HuH-7.5 (cell line): ENCODE measurements at places on chromosomes 13 and 19.

DNA sequence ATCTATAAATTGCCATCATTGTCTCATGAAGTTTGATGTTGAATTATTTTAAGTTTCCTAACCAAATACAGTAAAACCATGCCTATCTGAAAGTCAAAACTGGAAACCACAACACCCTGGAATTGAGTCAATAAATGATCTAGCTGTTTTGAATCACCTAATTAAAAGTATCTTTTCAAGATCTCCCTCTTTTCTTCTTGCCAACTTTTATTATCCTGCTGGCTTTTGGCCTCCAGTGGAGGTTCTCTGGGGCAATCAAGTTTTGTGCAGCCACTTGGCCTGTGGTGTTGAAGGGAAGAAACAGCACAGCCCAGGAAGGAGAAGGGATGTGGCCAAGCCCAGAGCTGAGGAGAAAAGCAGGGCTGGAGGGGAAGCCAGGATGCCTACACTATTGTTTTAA lies 255.4 kb downstream of the COG6 start:
- DNase-seq, result no peak

DNA sequence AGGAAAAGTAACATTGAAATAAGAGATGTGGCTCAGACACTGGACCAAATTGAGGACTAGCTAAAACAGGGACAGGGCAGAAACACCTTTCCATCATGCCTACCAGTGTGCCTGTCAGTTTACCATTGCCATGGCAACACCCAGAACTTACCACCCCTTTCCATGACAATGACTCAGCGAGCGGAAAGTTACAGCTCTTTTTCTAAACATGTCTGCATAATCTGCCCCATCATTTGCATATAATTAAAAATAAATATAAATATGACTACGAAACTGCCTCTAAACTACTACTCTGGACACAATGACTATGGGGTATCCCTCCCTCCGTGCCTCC lies 96.0 kb downstream of the UBL3 start:
- no peak for DNase-seq

DNA sequence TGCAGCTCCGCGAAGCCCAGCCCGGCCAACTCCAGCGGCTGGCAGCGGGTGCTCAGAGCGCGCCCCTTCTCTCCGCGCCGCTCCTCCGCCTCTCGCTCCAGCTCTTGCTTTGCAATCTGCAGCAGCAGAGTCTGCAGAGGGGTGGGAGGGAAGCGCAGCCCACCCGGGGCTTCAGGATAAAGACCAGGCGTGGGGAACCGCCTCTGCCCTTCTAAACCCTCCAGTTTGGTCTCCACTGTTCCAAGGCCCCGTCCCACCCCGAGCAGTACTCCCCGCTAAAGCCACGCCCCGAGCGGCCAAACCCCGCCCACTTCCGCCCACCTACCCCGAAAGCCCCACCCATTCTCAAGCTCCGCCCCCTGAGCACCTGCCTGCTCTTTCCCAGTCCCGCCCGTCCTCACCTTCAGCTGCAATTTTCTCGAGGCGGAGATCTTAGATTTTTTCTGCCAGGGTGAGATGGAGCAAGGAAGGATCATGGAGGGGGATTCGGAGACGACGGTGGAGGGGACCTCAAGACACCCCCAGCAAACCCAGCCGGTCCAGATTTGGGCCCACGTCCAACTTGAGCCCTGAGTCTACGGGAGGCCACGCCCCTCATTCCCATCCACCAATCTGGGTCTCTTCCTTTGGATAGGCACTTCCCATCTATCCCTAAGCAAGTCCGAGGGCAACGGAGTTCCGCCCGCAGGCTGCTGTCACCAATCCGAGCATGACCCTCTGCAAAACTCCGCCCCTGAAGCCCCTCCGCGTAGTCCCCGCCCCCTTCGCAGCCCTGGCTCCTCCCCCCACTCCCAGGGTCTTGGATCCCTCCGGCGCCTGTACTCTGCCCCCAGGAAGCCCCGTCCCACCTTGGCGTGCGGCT lies 1.1 kb downstream of the TNNI3 start:
- DNase-seq, result no peak

DNA sequence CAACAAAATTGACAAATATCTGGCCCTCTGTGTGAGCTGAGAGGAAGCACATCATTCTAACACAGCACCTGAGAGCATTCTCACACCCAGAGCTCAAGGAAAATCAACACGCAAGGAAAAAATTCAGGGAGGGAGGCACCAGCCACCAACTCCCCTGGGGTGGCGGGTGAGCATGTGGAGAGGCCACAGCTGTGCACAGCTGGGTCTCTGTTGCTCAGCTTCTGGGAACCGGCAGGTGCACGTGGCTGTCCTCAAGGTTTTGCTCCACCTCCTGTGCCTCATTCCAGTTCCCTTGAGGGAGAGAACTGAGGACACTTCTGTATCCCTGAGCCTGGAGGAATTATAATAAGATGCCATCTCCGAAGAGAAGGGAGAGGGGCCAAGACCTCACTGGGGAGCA lies 134.0 kb downstream of the USP12 start:
- no peak for DNase-seq

DNA sequence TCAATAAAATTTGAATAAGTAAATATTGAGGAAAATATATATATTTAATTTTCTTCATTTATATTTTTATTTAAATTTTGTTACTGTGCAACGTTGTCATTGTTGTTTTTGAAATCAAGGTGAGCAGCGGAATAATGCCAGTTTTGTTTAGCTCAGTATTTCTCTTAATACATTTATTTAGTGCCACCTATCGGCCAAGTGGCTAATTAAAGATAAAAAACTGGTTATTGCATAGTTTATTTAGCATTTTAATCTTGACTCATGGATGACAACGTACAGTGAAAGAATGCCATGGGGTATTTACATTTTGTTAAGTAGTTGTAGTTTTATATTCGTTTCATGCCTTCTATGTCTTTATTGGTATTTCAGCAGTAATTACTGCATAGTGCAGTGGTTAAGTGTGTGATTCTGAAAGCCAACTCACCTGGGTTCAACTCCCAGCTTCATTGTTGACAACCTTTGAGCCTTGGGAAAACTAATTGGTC lies 265.9 kb downstream of the MYO16 start:
- no peak for DNase-seq
